ENCODE measurements at places on chromosomes 6 and 20. TPM values are rescaled to one million over a fixed set of nuclear protein-coding genes. Genes with fewer than 3 reads are reported as not detected.

The C20orf202 gene
- total RNA-seq = not detected

- no peaks in the 10 kb centered on the region for H3K36me3 ChIP-seq
- H3K27ac ChIP-seq = no peak overlapping the region
- peaks cover 14% of the 10 kb centered on the region for H3K4me1 ChIP-seq
- H3K4me3 ChIP-seq = no peak overlapping the region
Observed at GRCh38 chr6:157528931-157529653, 148.1 kb downstream of the ZDHHC14 start.

DNA sequence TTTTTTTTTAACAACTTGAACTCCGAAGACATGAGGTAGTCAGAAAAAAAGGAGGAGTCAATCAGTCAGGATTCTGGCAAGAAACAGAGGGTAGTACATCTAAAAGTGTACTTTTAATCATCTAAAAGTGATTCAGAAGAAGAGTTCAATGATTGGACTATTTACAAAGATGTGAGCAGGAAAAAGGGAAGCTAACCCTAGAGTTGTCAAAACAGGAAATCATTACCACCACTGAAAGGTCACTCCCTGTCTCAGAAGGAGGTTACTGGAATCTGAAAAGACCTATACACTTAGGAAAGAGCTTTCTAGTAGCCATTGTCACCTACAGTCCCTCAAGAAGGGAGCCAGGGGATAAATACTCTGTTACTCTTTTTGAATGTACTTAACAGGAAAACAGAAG lies 16.7 kb upstream of the LMBRD1 start:
- DNase-seq = no peak
- no peaks in the 10 kb centered on the region for H3K27me3 ChIP-seq
- peak overlapping the region; percentile 13 for H3K4me3 ChIP-seq
- H3K36me3 ChIP-seq = no peaks in the 10 kb centered on the region

DNA sequence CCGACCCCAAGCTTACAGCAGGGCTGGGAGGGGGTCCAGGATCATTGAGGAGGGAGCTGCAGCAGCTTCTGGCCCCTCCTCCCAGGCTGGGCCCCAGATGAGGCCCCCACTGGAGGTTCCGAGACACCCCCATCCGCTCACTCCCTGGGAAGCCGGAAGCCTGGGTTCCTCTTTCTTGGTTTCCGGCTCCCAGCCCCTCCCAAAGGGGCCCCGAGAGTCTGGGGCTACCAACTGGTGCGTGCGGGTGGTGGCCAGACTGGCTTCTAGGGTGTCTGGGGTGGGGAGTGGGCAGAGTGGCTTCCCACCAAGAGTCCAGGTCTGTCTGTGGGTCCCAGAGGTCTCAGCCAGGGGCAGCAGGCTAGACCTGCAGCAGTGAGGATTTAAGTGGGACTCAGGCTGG lies 2.2 kb downstream of the RGS19 start:
- H3K27ac ChIP-seq = peak overlapping the region; percentile 88
- peak overlapping the region; percentile 90 for H3K4me3 ChIP-seq
- H3K36me3 ChIP-seq = peaks cover 6% of the 10 kb centered on the region
- H3K4me1 ChIP-seq = peaks cover 14% of the 10 kb centered on the region
- DNase-seq = peak; percentile 69
- no peaks in the 10 kb centered on the region for H3K27me3 ChIP-seq

DNA sequence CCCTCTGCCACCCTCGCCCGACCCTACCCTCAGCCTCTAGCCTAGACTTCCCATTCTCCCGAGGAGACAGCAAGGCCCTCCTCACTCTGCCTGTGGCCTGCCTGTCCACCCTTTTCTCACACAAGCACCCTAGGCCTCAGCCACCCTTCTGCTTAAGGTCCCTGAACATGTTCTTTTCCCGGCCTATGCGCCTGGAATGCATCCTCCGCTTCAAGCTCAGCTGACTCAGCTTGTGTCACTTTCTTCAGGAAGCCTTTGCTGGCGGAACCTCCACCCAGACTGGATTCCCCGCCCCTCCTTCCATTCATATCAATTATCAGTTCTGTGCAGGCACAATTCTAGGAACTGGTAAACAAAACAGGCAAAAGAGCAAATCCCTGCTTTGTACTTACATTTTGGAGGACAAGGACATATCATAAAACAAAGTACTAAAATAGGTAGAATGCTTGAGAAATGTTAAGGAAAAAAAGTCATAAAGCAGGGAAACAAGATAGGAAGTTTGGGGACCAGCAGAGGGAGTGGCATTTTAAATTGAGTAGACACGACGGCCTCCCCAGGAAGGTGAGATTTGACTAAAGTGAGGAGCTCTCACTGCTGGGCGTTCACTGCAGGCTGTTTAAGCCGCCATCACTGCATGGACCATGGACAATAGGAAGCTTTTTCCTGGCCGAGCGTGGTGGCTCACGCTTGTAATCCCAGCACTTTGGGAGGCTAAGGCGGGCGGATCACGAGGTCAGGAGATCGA lies 17.9 kb upstream of the SNHG17 start:
- no peak overlapping the region for H3K4me3 ChIP-seq
- H3K27me3 ChIP-seq = no peaks in the 10 kb centered on the region
- no peak overlapping the region for H3K27ac ChIP-seq
- peaks cover 25% of the 10 kb centered on the region for H3K36me3 ChIP-seq

The TCP11 gene
- not detected for total RNA-seq

The GPX5 gene
- not detected for total RNA-seq

DNA sequence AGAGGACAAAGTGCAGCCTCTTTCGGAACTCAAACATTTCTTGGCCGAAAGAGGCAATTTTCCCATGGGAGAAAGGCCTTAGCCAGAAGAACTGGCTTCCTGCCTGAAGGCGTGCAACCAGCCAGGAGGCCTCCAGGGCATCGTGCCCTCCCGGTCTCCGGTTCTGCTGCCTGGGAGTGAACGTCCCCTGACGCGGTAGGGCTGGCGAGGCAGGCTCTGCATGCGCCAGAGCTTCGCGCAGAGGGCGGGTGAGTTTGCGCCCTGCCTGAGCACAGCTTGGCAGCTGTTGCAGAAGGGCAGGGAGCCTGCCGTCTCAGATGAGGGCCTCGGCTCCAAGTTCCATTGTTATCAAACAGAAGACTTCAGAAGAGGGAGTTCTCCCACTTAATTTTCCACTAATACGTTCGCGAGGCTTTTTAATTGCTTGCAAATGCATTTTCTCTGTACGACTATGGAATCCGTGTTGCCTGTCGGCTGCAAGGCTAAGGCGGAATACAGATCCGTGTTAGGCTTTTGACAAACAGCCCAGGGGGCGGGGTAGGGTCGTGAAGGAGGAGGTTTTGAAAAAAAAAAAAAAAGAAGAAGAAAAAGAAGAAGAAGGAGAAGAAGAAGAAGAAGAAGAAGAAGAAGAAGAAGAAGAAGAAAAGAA lies 5.5 kb upstream of the TFAP2D start:
- peaks cover 56% of the 10 kb centered on the region for H3K27me3 ChIP-seq
- no peaks in the 10 kb centered on the region for H3K36me3 ChIP-seq
- no peak for DNase-seq
- H3K4me3 ChIP-seq = no peak overlapping the region

The SLC35F1 gene
- 0.18 TPM for total RNA-seq

The EYA2 gene
- not detected for total RNA-seq

GRCh38 chr6:70107852-70108629 lies 194.8 kb downstream of the COL9A1 start:
- DNase-seq = no peak
- H3K27ac ChIP-seq = no peak overlapping the region
- H3K4me1 ChIP-seq = no peaks in the 10 kb centered on the region
- no peaks in the 10 kb centered on the region for H3K36me3 ChIP-seq
- peaks cover 8% of the 10 kb centered on the region for H3K27me3 ChIP-seq

The SYTL3 gene
- total RNA-seq = 180 TPM

DNA sequence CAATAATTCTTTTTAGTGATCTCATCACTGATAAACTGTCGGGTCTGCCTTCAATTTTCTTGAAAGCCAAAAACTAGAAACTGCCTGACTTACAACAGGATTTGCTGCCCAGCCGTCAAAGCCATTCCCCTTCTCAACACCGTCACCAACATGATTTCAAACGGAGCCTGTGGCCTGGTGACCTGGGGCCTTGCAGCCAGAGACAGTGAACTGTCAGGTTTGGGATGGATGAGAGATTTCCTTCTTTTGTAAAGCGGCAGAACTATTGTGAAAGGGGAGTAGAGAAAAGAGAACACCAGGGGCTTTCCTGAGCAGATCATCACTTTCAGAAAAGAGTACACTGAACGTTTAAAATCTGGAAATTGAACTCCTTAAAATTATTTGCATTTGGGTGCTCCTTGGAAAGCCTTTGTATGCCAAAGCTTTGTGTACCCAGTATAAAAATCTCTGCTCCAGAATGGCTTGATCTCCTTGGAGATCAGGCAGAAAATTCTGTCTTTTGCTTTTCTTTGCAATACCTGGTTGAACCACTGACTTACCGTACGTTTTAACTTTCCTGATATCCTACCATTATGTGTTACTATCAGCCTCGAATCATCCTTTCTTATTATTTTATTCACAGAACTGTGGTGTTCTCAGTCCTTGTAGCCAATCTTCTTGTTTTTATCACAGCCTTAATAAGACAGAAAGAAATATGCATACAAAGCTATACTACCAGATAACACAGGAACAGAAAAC lies 125.2 kb downstream of the PACRG start:
- no peaks in the 10 kb centered on the region for H3K27me3 ChIP-seq
- no peak for DNase-seq
- H3K36me3 ChIP-seq = no peaks in the 10 kb centered on the region
- no peak overlapping the region for H3K4me3 ChIP-seq

DNA sequence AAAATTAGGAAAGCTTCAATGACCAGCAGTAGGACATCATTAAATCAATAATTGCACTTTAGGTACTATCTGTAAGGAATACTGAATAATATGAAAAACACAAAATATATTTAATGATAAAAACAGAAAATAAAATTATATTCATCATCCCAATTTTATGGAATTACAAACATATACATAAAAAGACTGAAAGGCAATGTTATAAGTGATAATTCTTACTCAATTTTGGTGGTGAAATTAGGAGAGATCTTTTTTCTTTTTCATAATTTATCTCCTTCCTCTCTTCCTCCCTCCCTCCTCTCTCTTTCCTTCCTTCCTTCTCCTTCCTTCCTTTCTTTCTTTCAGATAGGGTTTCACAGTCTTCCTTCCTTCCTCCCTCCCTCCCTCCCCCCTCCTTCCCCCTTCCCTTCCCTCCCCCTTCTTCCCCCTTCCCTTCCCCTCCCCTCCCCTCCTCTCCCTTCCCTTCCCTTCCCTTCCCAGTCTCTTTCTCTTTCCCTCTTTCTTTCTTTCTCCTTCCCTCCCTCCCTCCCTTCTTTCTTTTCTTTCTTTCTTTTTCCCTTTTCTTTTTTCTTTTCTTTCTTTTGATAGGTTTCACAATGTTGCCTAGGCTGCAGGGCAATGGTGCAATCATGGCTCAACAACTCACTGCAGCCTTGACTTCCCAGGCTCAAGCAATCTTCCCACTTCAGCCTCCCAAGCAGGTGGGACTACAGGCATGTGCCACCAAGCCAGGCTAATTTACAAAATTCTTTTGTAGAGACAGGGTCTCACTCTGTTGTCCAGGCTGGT lies 36.8 kb downstream of the RSPH3 start:
- peaks cover 6% of the 10 kb centered on the region for H3K36me3 ChIP-seq
- H3K4me1 ChIP-seq = no peaks in the 10 kb centered on the region
- no peaks in the 10 kb centered on the region for H3K27me3 ChIP-seq
- no peak for DNase-seq

GRCh38 chr20:40676491-40677269 lies 12.4 kb downstream of the MAFB start:
- H3K36me3 ChIP-seq = no peaks in the 10 kb centered on the region
- H3K27ac ChIP-seq = no peak overlapping the region
- H3K27me3 ChIP-seq = peaks cover 27% of the 10 kb centered on the region
- no peak overlapping the region for H3K4me3 ChIP-seq

The TNFRSF21 gene
- 2.8 TPM for total RNA-seq

- peaks cover 80% of the 10 kb centered on the region for H3K4me1 ChIP-seq
- H3K4me3 ChIP-seq = no peak overlapping the region
- no peaks in the 10 kb centered on the region for H3K27me3 ChIP-seq
- H3K27ac ChIP-seq = peak overlapping the region; percentile 29
- peaks cover 6% of the 10 kb centered on the region for H3K36me3 ChIP-seq
- no peak for DNase-seq
Observed at GRCh38 chr20:34049897-34050695, 56.4 kb downstream of the RALY start.

- peaks cover 5% of the 10 kb centered on the region for H3K4me1 ChIP-seq
- no peak overlapping the region for H3K4me3 ChIP-seq
- no peak for DNase-seq
- H3K36me3 ChIP-seq = no peaks in the 10 kb centered on the region
- H3K27me3 ChIP-seq = peaks cover 12% of the 10 kb centered on the region
Observed at GRCh38 chr20:37552415-37552814, 24.7 kb upstream of the BLCAP start.

The RCAN2 gene
- 0.57 TPM for total RNA-seq

- H3K27ac ChIP-seq = peak overlapping the region; percentile 91
- H3K36me3 ChIP-seq = peaks cover 41% of the 10 kb centered on the region
- H3K27me3 ChIP-seq = no peaks in the 10 kb centered on the region
- peak overlapping the region; percentile 55 for H3K4me3 ChIP-seq
Observed at GRCh38 chr20:58659841-58660240, 8.8 kb downstream of the STX16 start.

DNA sequence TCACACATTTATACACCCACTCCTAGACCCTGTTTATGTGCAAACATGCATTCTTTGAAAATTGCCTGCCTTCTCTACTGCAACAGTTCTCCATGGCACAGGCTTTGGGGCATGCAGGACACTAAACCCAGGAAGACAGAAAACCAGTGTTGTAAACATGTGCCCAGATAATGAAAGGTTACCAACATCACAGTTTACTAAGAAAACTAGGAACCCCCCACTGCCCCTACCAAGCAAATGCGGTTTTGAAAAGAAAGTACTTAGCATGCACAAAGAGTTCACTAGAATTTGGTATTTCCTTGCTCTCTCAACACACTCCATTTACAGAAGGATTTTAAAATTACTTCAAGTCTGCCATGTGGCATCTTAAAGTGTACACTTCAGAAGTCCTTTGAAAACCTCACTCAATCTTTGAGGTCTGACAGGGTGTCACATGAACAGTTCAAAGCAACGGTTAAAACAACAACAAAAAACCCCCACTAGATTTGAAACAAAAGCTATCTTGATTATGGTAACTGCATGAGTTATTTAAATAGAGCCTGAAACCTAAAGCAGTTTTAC lies 245.0 kb downstream of the GMPR start:
- peaks cover 25% of the 10 kb centered on the region for H3K36me3 ChIP-seq
- H3K4me1 ChIP-seq = peaks cover 86% of the 10 kb centered on the region
- peak overlapping the region; percentile 25 for H3K4me3 ChIP-seq

- H3K27ac ChIP-seq = no peak overlapping the region
- DNase-seq = no peak
- H3K36me3 ChIP-seq = peaks cover 2% of the 10 kb centered on the region
- H3K27me3 ChIP-seq = no peaks in the 10 kb centered on the region
Observed at GRCh38 chr6:124682751-124683150, 279.5 kb upstream of the RNF217 start.

The VIP gene
- total RNA-seq = not detected

The KCNB1 gene
- not detected for total RNA-seq

DNA sequence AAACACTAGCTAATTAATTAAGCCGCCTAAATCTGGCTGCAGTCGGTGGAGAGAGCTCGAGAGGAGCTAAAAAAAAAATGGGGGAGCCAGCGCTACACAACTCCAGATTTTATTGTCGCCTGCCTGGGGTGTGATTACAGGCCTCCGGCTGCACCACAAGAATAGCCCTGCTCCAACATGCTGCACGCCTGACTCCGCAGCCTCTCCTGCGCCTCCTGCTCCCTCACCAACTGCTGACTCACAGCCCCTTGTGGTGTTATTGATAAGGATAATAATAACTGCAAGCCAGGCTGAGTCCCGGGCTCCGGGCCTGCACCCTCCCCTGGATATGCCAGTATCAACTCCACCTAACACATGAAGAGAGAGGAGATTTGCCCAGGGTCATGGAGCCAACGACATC lies 16.8 kb downstream of the SIRPA start:
- H3K27ac ChIP-seq = no peak overlapping the region
- H3K36me3 ChIP-seq = no peaks in the 10 kb centered on the region
- H3K4me3 ChIP-seq = no peak overlapping the region
- no peaks in the 10 kb centered on the region for H3K4me1 ChIP-seq
- H3K27me3 ChIP-seq = peaks cover 12% of the 10 kb centered on the region
- no peak for DNase-seq

The XRN2 gene
- total RNA-seq = 88.4 TPM

The PGBD1 gene
- 1.6 TPM for total RNA-seq

The IL17A gene
- 9.1 TPM for total RNA-seq

Measured in activated CD4-positive, alpha-beta T cell treated with anti-CD3 and anti-CD28 coated beads for 36 hours (primary cell).